ENCODE measurements at places on chromosomes 2 and 18.

GRCh38 chr2:215483431-215483830, 47.6 kb upstream of the FN1 start:
- no peak for DNase-seq

- no peak for DNase-seq
These were observed 1.4 kb downstream of the RAB11FIP5 start for GRCh38 chr2:73111073-73112025.

DNA sequence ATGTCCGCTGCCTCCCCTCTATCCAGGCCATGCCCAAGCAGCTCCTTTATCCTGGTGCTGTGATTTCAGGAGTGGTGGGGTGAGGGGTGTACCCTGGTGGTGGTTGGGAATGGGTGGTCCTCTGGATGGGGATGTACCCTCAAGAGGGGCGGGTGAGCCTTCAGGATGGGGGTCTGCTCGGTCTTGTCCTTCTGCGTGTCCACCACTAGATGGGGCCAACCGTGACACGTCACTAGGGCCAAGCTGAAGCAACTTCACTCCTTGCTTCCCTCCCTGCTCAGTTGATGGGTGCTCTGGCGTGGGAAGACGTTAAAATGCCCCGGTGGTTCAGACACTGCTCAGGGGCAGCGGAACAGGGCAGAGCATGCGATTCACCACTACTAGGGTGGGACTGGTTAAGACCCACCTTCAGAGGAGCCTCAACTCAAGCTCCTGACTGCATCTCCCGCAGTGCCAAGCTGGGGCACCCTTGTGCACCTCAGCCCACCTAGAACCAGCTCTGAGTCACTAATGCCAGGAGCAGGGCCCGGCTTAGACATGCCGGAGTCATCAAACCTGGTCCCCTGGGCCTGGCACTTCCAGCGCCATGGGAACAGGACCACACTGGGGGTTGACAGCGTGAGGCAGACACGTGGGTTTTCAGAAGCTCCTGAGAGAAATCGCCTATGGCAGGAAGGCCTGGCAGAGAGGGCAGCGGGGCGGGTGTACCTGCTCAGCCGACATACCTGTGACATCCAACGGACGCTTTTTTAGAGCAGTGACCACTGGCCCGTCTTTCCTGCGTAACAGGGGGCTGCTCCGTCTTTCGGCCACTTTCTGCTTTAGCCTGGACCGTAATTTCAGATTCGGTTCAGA, 256.7 kb downstream of the HDAC4 start:
- no peak for DNase-seq

GRCh38 chr2:96540136-96540535, 3.6 kb downstream of the ARID5A start:
- no peak for DNase-seq

DNA sequence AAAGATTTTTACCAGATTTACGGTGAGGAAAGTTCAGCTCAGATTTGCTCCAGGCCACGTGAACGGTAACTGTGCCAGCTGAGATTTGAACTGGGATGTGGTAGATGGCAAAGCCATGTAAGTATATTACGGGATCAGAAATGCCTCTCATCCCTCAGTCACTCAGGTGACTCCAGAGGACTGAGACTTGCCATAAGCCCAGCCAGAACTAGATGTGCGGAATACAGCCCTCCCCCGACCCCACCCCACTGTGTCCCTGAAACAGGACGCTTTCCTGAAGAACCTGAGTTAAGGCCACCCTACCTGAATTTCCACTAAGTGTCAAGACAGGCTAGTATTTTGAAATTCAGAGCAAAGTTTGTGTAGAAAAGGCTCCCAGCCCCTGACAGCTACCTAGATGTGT, 1.3 kb upstream of the FHL2 start:
- no peak for DNase-seq

GRCh38 chr2:173521450-173522192, 166.9 kb downstream of the CDCA7 start:
- DNase-seq = no peak

DNA sequence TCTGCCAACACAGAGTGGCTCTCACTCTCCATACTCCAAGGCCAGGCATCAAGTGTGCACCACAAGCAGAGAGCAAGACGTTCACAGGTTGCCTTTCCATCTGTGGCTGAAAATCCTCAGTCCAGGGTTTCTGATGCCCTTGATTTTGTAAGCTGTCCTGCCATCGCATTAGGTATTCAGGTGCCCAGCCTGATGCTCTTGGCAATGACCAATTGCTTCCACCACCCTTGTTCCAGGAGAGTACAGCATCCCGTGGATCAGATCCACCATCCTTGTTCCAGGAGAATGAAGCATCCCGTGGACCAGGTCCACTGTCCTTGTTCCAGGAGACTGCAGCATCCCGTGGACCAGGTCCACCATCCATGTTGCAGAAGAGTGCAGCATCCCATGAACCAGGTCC, 133.4 kb upstream of the GPC1 start:
- no peak for DNase-seq

- DNase-seq = no peak
These were observed 52.5 kb downstream of the FECH start for GRCh38 chr18:57533868-57534510.

DNA sequence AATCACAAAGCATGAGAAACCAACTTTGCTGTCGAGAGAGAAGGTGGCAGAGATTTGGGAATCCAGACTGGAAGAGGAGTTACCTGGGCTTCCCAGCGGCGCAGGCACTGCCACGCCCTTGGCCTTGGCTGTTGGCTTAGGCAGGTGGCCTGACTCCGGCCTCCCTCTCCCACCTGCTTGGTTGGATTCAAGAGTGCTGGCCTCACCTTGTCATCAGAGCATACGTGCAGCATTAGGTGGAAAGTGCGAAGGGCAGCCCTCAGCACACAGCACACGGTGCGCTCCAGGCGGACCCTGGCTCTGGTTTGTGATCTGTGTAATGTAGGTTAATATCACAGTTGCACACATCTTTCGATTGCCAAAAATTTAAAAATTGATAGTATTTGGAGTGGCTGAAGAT, 19.2 kb upstream of the ASB1 start:
- no peak for DNase-seq

DNA sequence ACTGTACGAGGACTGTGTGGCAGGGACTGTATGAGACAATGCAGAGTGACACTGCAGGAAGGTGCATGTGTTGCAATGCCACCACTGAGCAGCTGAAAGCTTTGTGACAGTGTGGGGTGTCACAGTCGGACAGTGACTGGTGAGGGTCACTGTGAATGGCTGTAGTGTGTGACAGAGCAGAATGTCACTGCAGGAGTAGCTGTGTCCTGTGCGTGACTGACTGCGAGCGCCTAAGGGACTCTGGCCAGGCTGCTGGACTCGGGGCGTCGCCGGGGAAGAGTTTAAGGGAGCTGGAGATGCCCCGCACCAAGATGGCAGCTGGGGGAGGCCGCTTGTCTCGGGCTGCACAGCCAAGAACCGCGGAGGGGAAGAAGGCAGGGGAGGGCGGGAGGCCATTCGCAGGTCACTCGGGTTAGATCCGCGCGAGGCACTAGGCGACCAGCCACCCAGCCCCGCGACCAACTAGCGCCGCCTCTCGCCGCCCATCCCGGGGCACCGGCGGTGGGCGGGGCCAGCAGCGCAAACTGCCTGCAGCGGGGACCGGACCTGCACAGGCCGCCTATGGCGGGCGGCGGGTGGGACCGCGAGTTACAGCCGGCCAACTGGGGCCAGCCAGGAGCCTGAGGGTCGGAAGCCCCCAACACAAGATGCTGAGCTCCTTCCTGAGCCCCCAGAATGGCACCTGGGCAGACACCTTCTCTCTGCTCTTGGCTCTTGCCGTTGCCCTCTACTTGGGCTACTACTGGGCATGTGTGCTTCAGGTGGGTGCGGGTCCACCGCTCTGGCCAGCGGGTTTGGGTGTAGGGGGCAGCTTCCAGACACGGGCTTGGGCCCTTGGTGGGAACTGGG, at the start of gene ABHD1:
Gene ABHD1, plus strand, starts transcription at position 514 of the 849 bp plus-strand sequence. Its CDS starts 134 bp downstream, at position 648.
- peak; percentile 37 for DNase-seq

- DNase-seq = no peak
These were observed 39.0 kb downstream of the MBP start for GRCh38 chr18:77093586-77093985.
